ENCODE measurements at places on chromosomes 11 and 22.

DNA sequence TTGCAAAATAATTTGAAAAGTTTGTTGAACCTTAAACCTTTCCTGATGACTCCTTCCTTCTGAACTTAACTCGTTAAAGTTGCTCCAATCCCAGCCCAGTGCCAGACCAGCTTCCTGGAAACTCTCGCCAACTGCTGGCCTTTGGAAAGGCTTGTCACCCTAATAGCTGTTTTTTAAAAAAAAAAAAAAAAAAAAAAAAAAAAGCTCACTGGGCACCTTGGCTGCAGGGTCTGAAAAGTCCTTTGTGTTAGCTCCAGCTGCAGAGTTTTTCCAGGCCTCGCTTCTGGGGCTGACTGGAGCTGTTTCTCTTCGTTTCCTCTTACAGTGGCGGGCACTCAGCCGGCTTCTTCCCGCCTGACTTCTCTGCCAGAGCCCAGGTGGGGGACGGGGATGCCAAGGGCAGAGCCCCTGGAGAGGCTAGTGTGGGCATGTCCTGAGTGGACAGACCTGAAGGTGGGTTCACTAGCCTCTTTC lies 25.1 kb downstream of the KCNQ1OT1 start:
- peak overlapping the region; percentile 73 for H3K27ac ChIP-seq
- no peaks in the 10 kb centered on the region for H3K36me3 ChIP-seq
- peak; percentile 49 for DNase-seq
- H3K4me3 ChIP-seq = no peak overlapping the region
- no peaks in the 10 kb centered on the region for H3K27me3 ChIP-seq

DNA sequence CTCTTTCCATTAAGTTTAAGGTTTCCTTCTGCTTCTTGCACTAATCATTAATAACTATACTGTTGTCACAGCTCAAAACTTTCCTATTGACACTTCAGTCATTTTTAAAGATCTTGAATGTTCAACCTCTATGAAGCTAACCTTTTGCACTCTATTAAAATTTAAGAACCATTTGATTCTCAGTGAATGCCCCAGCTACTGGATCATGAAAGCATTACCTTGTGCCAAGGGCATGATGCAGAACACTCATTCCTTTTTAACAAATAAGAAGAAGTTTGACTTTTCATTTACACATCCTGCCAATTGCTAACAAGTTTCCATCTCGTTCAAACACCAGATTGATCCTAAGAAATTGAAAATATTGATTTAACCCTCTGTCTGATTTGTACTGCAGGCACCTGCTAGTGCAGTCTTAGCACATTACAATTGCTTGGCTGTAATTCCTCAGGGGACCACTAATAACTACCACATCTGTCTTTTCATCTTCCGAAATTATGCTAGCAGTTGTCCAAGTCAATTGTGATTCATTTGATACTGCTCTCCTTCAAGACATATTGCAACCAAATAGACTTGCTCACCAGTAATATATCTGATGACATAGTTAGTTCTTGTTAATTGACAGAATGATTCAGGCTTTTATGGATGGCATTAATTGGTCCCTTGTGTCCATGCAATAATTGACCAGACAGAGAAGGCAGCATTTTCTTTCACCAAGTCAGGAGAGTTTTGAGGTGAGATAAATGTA lies 158.4 kb downstream of the TEAD1 start:
- H3K27me3 ChIP-seq = no peaks in the 10 kb centered on the region
- DNase-seq = no peak
- no peaks in the 10 kb centered on the region for H3K36me3 ChIP-seq
- no peak overlapping the region for H3K27ac ChIP-seq

- no peak for DNase-seq
- no peaks in the 10 kb centered on the region for H3K4me1 ChIP-seq
- peaks cover 3% of the 10 kb centered on the region for H3K27me3 ChIP-seq
- no peak overlapping the region for H3K27ac ChIP-seq
- no peaks in the 10 kb centered on the region for H3K36me3 ChIP-seq
Observed at GRCh38 chr11:128874427-128874826, 7.3 kb upstream of the KCNJ1 start.

DNA sequence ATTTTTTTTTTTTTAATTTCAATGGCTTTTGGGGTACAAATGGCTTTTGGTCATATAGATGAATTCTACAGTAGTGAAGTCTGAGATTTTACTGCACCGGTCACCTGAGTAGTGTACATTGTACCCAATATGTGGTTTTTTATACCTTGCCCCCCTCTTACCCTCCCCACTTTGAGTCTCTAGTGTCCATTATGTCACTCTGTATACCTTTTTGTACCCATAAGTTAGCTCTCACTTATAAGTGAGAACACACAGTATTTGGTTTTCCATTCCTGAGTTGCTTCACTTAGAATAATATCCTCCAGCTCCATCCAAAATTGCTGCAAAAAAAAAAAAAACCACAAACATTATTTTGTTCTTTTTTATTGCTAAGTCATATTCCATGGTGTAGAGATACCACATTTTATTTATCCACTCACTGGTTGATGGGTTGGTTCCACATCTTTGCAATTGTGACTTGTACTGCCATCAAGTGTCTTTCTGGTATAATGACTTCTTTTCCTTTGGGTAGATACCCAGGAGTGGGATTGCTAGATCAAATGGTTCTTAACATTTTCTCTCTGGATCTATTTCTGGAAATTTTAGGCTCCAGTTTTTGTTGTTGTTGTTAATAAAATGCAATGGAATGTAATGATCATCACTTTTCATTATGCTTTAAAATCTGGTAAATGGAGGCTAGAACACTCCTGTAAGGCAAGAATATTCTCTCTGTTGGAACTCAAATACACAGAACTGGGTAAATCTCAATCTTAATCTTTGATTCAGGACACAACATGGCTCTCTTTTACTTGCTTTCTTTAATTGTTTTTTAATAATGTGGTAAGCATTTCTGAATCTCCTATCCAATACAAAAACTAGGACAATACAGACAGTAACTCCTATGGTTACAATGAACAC lies 10.3 kb downstream of the NEAT1 start:
- H3K36me3 ChIP-seq = no peaks in the 10 kb centered on the region
- no peak overlapping the region for H3K4me3 ChIP-seq
- DNase-seq = no peak
- H3K27me3 ChIP-seq = no peaks in the 10 kb centered on the region

- DNase-seq = no peak
- no peaks in the 10 kb centered on the region for H3K36me3 ChIP-seq
- H3K27me3 ChIP-seq = no peaks in the 10 kb centered on the region
- H3K4me1 ChIP-seq = no peaks in the 10 kb centered on the region
- H3K4me3 ChIP-seq = no peak overlapping the region
Observed at GRCh38 chr11:119924017-119924416, 195.0 kb upstream of the NECTIN1 start.

DNA sequence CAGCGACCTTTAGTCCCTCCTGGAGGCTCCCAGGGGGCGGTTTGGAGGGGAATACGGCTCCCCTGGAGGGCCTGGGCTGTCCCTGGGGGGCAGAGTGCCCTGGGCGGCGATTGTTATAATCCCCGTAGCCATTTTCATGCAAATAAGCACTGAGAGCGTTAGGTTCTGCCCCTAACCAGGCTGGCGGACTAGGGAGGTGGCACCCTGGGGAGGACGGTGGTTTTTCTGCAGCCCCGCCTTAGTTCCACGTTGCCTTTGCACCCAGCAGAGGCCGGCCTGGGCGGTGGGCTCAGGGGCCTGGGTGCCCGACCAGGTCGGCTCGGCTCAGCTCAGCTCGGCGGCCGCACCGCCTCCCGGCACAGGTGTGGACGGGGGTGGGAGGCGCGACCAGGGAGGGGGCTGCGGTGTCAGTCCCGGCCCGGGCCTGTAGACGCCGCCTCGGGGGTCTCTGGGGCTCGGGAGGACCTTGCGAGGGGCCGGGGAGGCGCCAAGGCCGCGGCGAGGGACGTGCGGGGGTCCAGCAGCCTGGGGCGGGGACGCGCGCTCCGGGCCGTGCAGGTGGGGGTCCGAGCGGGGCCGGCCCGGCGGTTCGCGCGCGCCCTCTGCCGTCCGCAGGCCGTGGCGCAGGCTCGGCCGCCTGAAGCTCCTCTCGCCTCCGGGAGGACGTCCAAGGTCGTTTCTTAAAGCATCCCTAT lies 2.3 kb upstream of the DUSP8 start:
- H3K4me3 ChIP-seq = peak overlapping the region; percentile 1
- H3K27ac ChIP-seq = peak overlapping the region; percentile 92
- no peaks in the 10 kb centered on the region for H3K4me1 ChIP-seq
- no peak for DNase-seq
- no peaks in the 10 kb centered on the region for H3K36me3 ChIP-seq
- no peaks in the 10 kb centered on the region for H3K27me3 ChIP-seq

DNA sequence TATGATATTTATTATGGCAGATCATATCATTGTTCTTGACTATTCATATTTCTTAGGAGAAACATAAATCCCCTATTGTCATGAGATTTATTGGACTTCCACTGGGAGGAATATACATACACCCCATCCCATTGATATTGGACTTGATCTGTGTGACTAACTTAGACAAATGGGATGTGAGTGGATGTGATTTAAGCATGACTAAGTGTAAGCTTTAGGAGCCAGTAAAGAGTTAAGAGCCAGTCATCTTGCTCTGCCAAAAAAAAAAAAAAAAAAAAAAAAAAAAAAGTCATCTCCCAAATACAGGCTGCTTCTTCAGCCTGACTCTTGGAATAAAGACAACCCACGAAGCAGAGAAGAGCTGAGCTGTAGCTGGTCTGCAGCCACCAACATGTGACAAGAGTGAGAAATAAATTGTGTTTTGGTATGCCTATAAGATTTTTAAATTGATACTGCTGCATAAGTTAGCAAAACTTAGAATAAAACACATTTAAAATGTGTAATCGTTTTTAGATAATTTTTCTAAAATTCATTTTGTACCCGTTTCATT lies 595.0 kb upstream of the LRRC4C start:
- no peak overlapping the region for H3K27ac ChIP-seq
- H3K4me3 ChIP-seq = no peak overlapping the region
- H3K4me1 ChIP-seq = no peaks in the 10 kb centered on the region
- H3K27me3 ChIP-seq = no peaks in the 10 kb centered on the region

DNA sequence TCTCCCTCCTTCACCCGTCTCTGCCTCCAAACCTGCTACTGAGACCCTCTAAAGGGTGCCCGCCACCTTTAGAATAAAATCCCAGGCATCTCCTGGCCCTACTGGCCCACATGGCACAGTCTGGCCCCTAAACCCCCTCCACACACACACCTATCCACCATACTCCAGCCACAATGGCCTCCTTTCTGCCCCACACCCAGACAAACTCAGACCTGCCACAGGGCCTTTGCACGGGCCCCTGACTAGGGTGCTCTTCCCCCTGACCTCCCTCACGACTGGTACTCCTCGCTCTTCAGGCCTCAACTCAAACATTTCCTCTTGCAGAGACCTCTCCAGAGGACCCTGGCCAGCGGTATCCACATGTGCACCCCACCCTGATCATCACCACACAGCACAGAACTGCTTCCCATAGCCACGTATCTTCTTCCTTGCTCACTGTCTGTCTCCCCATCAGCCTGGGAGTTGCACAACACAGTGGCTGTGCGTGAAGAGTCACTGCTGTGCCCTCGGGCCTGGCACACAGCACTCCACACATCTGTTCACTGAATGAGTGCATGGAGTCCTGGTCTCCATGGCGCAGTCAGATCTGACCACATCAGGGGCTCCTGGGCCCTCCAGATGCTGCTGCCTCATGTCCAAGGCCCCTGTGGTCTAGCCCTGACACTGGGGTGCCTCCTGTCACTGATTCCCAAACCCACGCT lies 66.2 kb upstream of the TCF20 start:
- no peaks in the 10 kb centered on the region for H3K4me1 ChIP-seq
- H3K27me3 ChIP-seq = no peaks in the 10 kb centered on the region
- no peak overlapping the region for H3K4me3 ChIP-seq
- H3K27ac ChIP-seq = no peak overlapping the region
- no peaks in the 10 kb centered on the region for H3K36me3 ChIP-seq

GRCh38 chr11:73564903-73565302 lies 33.0 kb downstream of the FAM168A start:
- no peaks in the 10 kb centered on the region for H3K27me3 ChIP-seq
- no peak overlapping the region for H3K27ac ChIP-seq
- H3K4me3 ChIP-seq = no peak overlapping the region
- no peak for DNase-seq
- no peaks in the 10 kb centered on the region for H3K4me1 ChIP-seq

GRCh38 chr11:92979176-92979575 lies 9.7 kb downstream of the MTNR1B start:
- H3K27me3 ChIP-seq = no peaks in the 10 kb centered on the region
- H3K4me3 ChIP-seq = no peak overlapping the region
- no peaks in the 10 kb centered on the region for H3K36me3 ChIP-seq
- H3K4me1 ChIP-seq = no peaks in the 10 kb centered on the region
- no peak for DNase-seq
- no peak overlapping the region for H3K27ac ChIP-seq

DNA sequence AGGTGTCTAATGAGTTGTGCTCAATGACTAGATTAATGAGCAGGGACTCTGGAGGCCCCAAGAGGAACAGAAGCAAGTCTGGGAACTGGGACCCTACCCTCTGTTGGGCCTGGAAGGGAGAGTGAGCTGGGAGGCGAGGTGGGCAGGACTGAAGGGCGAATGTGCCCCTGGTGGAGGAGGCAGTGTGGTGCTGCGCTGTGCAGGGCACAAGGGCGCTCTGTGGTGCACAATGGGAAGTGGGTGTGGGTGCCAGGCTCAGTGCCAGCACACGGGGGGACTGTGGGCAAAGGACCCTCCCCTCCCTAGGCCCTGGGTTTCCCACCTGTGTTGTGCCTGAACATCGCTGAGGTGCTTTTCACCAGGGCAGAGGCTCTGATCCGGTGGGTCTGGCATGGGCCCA lies 57.5 kb upstream of the TTLL12 start:
- DNase-seq = no peak
- H3K27me3 ChIP-seq = no peaks in the 10 kb centered on the region
- H3K36me3 ChIP-seq = no peaks in the 10 kb centered on the region
- no peak overlapping the region for H3K27ac ChIP-seq

DNA sequence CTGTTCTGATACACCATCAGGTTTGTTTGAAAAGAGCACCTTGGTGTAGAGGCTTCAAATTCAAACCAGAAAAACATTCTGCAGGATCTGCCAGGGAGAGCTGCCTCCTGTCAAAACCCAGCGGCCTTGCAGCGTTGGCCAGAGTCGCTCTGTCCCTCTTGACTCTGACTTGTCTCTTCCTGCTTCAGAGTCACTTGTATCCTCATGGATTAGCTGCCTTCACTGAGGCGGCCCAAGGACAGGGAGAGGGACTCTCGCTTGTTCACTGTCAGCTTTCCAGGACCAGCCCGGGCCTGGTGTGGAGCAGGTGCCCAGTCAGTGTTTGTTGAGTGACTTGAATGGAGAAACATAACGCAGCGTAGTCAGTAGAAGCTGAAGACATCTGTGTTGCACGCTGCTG lies 18.0 kb downstream of the TBC1D22A start:
- no peaks in the 10 kb centered on the region for H3K27me3 ChIP-seq
- no peaks in the 10 kb centered on the region for H3K4me1 ChIP-seq
- H3K36me3 ChIP-seq = no peaks in the 10 kb centered on the region
- DNase-seq = no peak
- no peak overlapping the region for H3K27ac ChIP-seq
- no peak overlapping the region for H3K4me3 ChIP-seq

DNA sequence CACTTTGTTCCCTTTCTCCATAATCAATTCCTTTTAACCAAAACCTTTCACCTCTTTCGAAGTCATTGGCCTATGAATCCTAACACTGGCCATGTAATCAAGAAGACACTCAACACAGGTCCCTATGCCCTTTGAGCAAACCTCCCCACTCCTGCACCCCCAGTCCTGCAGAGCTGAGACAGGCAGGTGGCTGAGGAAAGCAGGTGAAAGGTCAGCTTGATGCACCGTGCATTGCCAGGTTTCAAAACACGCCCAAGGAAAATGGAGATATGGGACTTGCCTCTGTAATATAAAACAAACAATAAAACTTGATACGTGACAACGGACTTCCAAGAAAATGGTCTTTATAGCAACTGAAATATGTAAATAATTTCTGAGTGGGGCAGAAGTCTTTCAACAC lies 10.6 kb downstream of the CPT1A start:
- H3K27ac ChIP-seq = peak overlapping the region; percentile 16
- H3K4me1 ChIP-seq = peaks cover 12% of the 10 kb centered on the region
- no peak for DNase-seq
- no peaks in the 10 kb centered on the region for H3K27me3 ChIP-seq
- H3K4me3 ChIP-seq = no peak overlapping the region
- no peaks in the 10 kb centered on the region for H3K36me3 ChIP-seq
